Osteoblast (primary cell): ENCODE measurements at places on chromosomes 12 and 14. TPM values are rescaled to one million over a fixed set of nuclear protein-coding genes. Genes with fewer than 3 reads are reported as not detected.

GRCh38 chr12:26821212-26821701, 11.7 kb downstream of the ITPR2 start:
- no peak for DNase-seq

DNA sequence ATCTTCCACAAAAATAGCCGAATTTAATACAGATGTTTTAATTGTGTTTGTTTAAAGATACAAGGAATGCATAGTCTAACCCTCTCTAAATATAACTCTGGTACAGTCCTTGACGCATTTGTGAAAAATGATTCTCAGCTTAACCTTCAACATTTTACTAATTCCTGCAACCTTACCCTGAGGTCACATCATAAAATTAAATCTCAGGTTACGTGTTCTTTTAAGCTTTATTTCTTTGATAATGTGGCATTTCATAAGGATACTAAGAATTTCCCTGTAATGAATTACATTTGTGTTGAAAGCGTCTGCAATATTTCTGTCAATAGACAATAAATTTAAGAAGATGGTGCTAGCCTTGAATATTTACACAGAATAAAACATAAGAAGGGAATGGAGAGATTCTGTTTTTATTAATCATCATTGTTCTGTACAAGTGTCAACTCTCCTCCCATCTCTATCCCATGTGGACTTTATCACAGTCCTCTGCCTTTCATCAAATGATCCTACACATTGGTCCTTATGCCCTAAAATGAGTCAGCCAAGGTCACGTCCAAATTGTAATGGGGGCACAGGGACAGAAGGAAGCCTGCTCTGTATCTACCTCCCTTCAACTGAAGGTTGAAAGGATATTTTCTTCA, 769.3 kb upstream of the FLRT2 start:
- no peak for DNase-seq

Gene PALS1
- 21.2 and 21.7 TPM in 2 replicates for total RNA-seq

Gene GDF3
- not detected in 2 replicates for total RNA-seq
